Iris pigment epithelial cell (primary cell): ENCODE measurements at places on chromosomes 3 and 15.

- DNase-seq, result no peak
Observed at GRCh38 chr15:59550956-59551355, 60.6 kb upstream of the GCNT3 start.

DNA sequence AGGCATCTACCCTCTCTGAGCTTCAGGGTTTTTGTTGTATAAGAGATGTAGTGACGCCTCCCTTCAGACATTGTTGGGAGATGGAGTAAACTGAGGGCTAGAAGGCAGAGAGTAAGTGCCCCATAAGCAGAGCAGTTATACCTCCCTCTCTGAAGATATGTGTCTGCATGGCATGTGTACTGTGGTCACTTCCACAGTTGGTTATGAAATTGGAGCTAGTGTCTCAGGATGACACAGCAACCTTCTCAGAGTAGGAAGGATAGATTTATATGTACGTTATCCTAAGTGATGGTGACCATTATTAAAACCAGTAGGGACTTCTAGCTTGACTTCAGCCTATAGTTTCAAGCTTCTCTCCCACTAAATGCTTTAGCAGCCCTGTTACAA lies 17.9 kb downstream of the PXK start:
- DNase-seq, result peak; percentile 69

- no peak for DNase-seq
Observed at GRCh38 chr3:35745351-35745750, 106.0 kb downstream of the ARPP21 start.

- DNase-seq, result peak; percentile 32
Observed at GRCh38 chr15:66907826-66908743, 157.3 kb upstream of the SMAD3 start.

- no peak for DNase-seq
Observed at GRCh38 chr3:66744521-66744920, 243.7 kb upstream of the LRIG1 start.

DNA sequence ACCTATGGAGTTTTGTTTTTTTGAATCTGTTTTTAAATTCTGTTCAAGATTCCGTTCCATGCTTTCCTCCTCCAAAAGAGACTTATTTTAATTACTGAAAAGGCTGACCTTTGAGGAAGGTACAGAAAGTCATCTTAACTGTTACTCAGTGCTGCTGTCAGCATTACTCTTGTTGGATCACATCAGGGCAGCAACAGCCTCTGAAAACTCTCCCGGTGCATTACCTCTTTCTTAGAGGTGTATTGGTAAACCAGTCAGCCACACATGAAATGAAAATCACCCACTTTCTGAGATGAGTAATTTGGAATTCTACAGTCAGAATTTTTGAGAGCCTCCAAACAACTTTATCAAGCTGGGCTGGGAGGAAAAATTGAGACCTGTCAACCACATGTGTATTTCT lies 88.5 kb upstream of the LIMD1 start:
- no peak for DNase-seq

- peak; percentile 78 for DNase-seq
Observed at GRCh38 chr15:41936649-41937567, 35.4 kb downstream of the EHD4 start.

GRCh38 chr3:50212502-50212901 lies 7.4 kb downstream of the SLC38A3 start:
- DNase-seq, result no peak

DNA sequence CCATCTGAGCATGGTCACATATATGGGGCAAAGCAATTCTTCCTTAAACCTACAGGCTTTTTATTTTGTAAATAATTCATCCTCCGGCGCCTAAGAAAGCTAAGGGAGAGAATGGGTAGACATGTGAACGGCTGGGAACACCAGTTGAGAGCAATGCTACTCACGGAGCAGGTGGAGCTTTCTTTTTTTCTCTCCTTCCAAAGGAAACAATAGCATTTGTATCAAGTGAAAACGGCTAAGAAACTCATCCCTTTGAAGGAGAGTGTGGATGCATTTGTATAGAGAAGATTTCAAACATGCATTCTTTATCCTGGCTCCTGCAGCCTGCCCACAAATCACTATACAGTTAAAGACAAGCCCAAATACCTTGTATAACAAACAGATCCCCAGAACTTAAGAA lies 637.8 kb downstream of the MAGI1 start:
- no peak for DNase-seq

GRCh38 chr3:188578576-188579363 lies 424.8 kb downstream of the LPP start:
- peak; percentile 82 for DNase-seq

GRCh38 chr3:94417963-94418455 lies 355.1 kb downstream of the NSUN3 start:
- DNase-seq, result no peak

DNA sequence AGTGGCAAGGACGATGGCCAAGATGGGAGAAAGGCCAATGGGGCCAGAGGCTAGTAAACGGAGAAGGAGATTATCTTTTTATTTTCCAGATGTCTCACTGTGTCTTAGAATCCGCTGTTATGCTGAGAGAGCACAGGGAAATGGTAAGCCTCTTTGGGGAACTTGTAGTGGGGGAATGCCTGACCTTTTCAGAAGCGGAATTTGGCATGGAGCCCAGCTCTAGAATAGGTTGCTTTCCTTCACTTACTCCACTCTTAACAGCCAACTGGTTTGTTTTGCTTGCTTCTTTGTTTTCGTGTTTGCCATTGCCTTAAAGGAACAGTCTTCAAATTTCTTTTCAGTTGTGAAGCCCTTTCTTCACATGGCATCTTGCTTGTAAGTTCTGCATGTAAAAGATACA lies 316.2 kb upstream of the THRB start:
- DNase-seq, result peak; percentile 35

DNA sequence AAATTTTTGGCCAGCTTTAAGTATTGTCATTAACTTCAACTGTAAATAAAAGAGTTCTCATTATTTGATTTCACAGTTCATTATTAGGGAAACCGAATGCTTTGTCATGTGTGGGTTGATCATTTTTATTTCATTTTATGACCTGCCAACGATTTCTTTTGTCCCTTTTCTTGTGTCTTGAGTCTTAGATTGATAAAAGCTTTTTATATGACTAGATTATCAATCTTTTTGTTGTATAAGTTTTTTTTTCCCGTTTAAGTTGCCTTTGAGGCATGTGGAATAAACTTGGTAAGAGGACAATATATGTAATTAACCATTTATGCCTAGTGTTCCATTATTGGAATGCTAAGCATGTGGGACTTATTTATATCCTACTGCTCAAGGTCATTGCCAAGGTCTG lies 62.8 kb downstream of the ATP2C1 start:
- DNase-seq, result no peak

GRCh38 chr15:90210593-90210992 lies 9.5 kb downstream of the SEMA4B start:
- DNase-seq, result no peak

- no peak for DNase-seq
Observed at GRCh38 chr15:65836665-65837064, 32.6 kb upstream of the RAB11A start.

- no peak for DNase-seq
Observed at GRCh38 chr3:100910986-100911385, 82.2 kb downstream of the ABI3BP start.

DNA sequence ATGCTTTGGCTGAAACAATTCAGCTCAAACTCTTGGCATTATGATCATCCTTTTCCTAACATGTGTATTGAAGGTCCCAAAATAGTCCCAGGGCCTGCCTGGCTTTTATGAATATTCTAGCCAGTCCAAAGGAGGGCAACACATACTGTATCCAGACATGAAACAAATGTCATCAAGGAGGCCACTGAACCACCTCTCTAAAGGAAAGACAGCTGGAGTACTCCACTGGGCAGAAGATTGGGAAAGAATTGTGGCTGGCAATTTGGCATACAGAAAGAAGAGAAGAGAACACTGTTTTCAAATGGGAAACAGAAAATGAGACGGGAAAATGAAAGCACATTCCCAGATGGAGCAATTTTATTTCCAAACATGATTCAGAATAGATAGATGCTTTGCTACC lies 80.6 kb downstream of the NCEH1 start:
- DNase-seq, result no peak

DNA sequence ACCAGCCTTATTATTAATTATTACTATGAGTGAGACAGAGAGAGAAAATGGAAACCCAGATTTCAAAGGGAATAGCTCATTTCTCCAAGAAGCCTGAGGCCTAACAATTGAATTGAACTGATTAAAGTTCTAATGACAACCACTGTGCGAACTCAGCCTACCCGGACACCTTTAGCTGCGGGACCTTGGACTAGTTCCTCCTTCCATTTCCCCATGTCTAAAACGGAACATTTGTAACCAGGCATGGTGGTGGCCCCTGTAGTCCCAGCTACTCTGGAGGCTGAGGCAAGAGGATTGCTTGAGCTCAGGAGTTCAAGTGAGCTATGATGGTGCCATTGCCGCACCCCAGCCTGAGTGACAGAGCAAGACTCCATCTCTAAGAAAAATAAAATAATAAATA lies 16.4 kb upstream of the RTP2 start:
- no peak for DNase-seq

DNA sequence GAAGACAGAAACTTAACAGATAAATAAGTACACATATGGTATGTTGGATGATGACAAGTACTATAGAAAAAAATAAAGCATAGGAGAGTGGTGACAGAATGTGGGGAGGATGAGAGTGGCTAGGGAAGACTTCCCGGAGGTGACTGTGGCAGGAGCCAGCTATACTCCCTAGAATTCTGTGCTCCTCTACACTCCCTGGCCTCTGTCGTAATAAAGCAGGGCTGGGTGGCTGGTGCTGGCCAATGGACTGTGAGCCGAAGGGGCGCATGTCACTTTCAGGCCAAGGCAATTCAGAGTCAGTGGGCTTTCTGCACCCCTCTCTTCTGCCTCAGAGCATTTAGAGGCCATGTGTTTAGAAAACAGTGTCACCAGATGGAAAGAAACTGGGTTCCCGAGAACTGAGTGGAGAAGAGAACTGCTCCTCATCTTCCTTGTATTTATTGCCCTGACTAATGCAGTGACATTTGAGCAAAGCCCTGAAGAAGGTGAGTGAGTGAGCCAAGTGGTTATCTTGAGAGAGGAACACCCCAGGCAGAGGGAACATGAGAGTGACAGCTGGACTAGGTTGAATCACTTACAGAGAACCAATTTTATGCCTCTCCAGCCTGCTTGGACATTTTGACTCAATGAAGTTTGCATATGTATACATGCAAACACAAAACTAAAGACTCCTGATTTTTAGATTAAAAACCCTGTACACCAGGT lies 5.2 kb upstream of the VPS8 start:
- no peak for DNase-seq

DNA sequence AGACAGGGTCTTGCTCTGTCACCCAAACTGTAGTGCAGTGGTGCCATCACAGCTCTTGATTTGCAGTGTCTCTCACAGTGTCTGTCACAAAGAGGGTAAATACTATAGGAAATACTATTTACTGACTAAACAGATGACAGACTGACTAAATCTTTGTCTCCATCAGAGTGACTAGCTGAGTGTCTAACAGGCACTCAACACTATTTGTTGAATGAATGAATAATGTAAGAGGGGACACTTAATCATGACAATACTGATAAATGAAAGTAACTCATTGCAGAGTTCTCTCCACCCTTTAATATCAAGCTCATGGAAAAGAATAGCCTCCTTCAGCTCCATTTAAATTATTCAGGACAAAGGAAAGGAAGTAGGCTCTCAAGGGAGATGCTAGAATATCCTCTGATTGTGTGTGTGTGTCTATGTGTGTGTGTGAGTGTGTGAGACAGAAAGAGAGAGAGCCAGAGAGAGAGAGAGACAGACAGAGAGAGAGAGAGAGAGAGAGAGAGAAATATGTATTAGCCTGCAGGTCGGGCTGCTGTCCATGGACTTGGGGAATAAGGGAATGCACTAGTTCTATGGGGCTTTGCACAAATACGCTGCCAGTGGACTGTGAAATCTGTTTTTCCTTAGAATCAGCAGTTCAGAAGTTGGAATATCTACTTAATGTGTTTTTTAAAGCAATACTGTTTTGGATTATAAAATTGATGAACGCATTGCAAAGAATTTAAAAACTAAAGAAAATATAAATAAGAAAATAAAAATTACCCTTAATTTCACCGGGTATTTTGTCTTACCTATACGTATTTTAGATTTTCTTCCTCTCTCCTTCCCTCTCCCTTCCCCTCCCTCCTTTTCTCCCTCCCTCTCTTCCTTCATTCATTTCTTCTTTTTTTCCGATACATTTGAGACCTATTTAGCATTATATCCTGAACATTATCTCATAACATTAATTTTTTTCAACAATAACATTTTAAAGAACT lies 132.9 kb upstream of the LRIG1 start:
- no peak for DNase-seq

- no peak for DNase-seq
Observed at GRCh38 chr15:96349034-96349856, 18.7 kb downstream of the NR2F2 start.

DNA sequence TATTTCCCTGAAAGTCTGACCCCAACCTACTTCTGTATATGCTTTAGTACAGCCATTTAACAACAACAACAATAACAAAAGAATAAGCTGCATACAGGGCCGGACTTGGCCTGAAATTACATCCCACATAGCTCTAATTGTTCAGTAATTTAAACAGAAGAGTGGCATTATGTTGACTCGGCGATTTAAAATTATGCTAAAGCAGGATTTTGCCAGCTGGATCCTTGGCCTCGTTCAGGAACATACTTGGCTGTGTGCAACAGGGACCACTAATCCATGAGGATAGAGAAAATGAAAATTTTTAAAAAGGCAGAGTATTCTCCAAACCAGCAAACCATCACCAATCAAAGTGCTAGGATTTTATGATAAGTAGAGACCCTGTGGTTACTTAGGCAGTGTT lies 433.1 kb upstream of the RBMS3 start:
- DNase-seq, result no peak
